ENCODE measurements at places on chromosomes 1 and 21. TPM values are rescaled to one million over a fixed set of nuclear protein-coding genes. Genes with fewer than 3 reads are reported as not detected.

DNA sequence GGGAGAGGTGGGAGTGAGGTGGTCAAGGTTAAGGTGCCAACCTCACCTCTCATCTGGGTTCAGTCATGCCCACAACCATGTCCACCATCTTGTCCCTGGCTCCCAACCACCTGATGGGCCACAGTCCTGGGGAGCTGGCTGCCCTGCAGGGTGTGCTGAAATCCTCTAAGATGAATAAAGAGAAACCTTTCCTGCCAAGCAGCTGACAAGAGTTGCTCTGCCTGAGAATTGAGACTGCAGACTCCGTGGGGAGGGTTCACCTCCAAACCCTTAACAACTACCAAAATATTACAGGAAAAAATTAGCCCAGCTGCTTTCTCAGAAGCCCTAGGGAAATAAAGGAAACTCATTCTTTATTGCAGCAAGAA, 15.2 kb upstream of the FGR start:
- DNase-seq = no peak

DNA sequence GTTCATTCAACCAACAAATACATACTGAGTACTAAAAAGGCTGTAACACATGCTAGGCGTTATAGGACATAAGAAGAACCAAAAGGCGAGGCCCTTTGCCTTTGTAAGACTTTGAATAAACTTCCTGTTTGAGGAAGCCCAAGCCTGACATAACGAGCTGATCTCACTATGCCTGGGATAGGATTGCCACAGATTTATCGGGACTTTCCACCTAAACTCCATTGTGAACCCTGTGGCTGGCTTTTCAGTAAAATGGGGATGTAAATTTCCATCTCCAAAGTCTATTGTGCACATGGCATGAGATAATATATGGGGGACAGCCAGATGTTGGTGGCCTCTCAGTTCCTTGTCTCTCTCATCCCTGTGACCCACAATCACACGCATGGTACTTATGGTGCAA, 41.9 kb downstream of the LMO4 start:
- no peak for DNase-seq

DNA sequence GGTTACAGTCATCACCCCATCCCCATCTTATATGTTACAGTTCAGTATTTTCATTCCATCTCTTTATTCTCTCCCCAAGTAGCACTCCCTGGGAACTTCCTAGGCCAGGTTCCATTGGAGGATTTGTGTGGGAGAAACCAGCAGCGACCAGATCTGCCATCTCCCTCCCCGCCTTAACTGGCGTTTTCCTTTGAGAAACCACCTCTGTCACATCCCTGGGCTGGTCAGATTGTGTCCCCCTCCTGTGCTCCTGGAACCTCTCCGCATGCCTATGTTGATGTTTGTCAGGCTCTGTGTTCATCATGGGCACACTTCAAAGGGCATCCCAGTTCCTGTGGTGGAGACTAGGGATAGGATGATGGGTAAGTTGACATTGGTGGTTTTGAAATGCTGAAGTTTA, 126.4 kb downstream of the KIAA0319L start:
- DNase-seq = no peak

DNA sequence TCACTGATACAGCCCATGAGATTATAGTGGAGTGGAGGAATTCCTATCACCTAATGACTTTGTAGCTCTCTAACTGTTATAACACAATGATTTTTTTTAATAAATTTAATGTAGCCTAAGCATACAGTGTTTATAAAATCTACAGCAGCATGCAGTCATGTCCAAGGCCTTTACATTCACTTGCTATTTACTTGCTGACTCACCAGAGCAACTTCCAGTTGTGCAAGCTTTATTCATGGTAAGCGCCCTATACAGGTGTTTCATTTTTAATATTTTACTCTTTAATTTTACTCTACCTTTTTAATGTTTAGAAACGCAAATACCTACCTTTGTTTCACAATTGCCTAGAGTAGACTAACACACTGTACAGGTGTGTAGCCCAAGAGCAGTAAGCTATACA, 1652.2 kb downstream of the BRINP3 start:
- no peak for DNase-seq

DNA sequence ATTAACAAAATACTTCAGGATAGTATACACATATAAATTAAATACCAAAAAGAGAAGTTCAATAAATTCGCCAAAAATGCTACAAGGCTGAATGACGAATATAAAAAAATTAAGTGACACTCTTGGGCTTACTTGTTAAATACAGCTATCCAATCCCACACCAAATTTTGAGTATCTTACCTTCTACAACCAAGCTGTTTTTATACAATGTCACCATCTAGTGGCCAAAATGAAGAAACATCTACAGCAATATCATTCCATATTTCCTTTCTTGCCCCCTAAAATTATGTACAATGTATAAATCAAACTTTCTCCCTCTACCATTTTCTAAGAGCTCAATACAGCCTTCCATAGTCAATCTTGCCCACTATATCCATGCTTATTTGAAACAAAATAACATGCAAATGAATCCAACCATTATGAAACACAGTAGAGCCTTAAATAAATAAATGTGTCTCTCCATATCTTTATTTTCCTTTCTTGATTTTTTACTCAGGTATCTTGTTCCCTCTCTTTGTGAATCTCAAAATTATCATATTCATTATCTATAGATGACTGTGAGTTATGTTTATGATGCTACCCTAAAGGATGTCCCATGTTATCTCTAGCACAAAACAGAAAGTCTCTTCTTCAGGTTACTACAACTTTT, 86.3 kb downstream of the ACBD6 start:
- no peak for DNase-seq

GRCh38 chr1:4483021-4483625, 171.3 kb upstream of the AJAP1 start:
- DNase-seq = no peak

DNA sequence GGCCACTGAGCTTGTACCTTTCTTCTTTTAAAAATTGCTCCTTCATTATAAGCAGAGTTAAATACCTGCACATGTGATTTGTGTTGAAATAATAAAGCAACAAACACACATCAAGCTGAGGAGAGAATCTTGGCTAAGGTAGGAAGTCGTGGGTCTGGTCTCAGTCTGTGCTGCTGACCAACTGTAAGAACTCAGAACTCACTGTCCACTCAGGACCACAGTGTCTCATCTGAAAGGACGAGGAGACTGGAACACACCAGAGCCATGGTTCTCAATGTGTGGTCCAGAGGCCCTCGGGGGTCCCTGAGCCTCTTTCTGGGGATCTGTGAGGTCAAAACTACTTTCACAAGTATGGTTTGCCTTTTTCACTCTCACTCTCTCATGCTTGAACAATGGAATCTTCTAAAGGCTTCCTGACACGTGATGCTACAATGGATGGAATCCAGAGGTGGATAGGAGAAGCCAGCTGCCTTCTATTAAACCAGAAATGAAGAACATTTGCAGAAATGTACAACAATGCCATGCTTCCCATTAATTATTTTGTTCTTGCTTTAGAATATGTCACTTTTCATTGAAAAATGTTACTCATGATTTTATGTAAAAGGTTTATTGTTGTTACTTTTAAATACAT, 17.3 kb upstream of the ETS2 start:
- no peak for DNase-seq

- no peak for DNase-seq
These were observed 41.0 kb upstream of the F3 start for GRCh38 chr1:94582565-94582964.

UBR4 gene
- total RNA-seq = 131 TPM

Measured in upper lobe of left lung (tissue), 6 donors.